ENCODE measurements at places on chromosomes 4 and X.
A peak's percentile ranks its signal among the peaks of the same experiment; 100 is the strongest.

DNA sequence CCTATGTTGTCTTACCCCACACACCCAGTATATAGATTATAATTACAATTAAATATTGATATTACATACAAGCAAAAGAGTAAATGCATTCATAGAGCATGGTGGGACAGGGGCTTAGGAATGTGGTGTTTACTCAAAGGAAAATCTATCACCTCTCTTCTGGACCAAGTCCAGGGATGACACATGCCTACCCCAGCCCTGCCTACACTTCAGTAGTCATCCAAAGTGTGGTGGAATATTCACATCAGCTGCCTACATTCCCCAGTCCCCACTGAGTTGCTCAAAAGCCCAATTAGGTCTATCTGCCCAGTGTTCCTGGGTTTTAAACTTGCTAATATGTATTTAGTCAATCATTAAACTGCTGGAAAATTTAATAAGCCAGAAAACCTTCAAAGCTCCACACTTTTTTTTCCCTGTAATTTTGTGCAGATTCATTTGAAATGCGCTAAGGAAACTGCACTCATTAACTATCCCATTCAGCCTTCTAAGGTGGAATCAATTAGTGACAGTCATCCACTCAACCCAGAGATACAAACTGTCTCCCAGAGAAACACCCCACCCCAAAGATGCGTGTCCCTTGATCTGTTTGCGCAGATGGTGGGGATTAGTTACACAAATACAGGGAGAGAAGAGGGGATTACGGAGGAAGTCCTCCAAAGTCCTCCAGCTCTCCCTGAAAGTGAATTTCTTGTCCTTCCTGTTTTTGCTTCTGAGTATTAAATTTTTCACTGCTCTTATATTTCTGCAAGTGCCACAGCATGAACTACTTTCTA is 91.7 kb upstream of the KDR start:
- DNase-seq: no peak

GRCh38 chrX:105116486-105116885 is 104.0 kb downstream of the TEX13A start:
- DNase-seq: no peak

GRCh38 chr4:42464550-42465094 is 67.3 kb downstream of the SHISA3 start:
- no peak for DNase-seq

DNA sequence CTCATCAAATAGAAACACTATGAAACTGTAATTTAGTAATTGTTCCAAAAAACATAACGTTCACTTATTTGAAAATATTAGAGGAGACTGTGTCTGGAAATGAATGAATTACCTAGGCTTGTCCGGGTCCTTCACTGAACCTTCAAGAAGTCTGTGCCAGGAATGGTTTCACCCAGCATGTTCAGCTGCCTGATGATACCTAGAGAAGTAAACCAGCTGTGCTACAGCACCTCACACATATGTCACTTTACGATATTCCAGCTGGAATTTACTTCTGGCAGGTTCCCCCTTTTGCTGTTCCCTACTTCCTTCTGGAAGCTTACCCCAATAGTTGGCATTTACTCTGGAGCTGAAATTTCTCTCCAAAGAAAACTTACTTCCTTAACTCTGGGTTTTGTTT is 906.5 kb downstream of the FAT4 start:
- DNase-seq: no peak

DNA sequence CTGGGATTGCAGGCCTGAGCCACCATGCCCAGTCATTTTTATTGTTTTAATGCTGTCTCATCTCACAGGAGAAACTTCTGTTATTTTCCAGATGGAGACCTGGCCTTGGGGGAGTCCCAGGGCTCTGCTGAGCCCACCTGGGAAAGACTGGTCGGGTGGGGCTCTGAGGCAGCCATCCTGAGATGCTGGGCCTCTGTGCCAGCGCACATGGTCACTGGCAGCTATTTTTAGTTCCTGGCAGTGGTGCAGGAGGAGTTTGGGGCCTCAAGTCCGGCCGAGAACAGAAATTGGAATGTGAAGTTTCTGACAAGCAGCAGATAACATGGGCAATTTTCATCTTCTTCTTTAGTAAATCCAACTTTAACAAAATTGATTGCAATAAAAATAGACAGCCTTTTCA is 44.5 kb downstream of the SORCS2 start:
- DNase-seq: no peak

DNA sequence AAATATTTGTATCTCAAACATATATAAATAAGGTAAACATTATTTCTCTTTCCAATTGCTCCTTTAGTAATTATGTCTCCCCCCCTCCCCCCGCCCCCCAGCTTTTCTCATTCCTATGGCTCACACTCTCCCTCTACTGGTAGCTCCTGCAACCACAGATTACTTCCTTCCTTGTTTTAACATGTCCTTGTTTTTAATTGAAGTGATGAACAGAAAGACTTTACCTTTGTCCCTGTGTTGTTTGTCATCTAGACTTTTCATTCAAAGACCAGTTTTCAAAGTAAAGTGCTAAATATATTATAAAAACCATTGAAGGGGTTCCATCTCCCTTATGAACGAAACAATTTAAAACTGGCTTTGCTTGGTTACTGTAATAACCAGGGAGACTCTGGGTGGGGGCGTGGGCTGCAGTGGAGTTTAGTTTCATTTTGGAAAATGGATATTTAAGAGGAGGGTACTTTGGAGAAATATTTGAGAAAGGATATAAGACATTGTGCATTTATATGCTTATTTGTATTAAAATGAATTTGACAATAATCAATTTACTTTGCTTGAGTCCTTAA is 352.9 kb downstream of the RAPGEF2 start:
- DNase-seq: no peak

DNA sequence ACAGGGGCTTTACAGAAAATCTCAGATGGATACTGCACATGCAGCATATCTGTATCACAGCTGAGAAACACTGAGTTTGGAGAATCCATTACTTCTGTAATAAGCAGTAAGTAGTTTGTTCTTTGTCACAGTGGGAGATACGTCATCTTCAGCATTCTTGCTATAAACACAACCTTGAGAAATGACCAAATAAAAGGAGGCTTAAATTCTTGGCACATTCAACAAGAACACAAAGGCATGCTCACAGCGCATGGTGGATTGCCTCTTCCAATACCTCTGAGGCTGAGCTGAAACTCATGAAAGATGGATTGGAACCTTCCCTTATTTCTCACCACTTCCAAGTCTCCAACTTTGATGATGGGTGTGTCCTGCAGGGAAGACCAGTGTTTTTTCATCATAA is 54.5 kb downstream of the ANXA5 start:
- DNase-seq: no peak

DNA sequence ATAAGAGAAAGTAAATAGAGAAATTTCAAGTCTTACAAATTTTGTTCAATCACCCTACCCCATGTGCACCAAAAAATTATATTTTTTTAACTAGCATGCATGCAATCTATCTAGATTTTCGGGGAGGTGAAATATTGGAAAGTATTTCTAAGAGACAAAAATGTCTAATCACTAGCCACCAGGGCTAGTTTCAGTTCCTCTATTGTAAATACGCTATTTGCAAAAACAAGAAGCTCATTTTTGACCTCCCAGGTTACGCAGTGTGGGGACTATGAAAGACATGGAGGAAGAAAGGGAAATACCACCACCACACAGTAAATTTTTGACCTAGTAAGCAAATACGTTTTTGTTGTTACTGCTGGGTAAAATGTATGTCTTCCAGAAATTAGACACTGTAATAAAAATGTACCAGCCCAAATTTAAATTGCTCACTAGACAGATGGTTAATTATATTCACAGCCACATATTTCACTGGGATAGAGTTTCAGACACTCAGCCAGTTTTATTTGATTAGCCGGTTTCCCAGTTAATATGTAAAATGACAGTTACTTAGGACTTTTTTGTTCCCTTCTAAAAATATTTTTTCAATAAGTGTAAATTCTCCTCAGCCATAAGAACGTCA is 2.2 kb downstream of the NEXMIF start:
- DNase-seq: no peak

- DNase-seq: peak; percentile 62
Observed at GRCh38 chr4:157978680-157979361, 194.0 kb downstream of the GASK1B start.

- peak; percentile 76 for DNase-seq
Observed at GRCh38 chrX:129523079-129523911, at the start of gene SMARCA1. TSS of gene SMARCA1 (minus strand) at chrX:129523490. CDS start at chrX:129523370, 120 bp downstream.

- no peak for DNase-seq
Observed at GRCh38 chr4:44462259-44462658, 13.7 kb upstream of the KCTD8 start.

GRCh38 chrX:19361701-19362100 is 18.0 kb downstream of the PDHA1 start:
- no peak for DNase-seq

DNA sequence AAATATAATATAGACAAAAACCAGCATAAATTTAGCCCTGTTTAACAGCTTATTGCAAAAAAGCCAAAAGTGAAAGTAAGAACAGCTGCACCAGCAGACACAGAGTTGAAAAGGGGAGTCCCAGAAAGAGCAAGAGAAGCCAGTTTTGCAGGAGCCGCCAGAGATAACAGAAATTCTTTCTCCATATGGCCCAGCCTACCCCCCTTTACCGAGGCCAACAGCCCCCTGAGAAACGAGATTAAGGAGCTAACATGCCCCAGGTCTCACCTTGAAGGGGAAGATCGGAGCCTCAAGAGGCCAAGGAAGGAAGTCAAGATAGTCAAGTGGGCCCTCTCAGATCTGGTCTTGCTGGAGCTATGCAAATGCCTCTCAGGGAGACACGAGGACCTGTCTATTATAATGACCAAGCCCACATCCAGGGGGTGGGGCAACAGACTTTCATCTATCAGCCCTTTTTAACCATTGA is 4.8 kb downstream of the ACOX3 start:
- DNase-seq: no peak

GRCh38 chr4:119537586-119537985 is 91.0 kb downstream of the PDE5A start:
- DNase-seq: no peak

- no peak for DNase-seq
Observed at GRCh38 chrX:137031039-137031438, 2.8 kb downstream of the GPR101 start.

- DNase-seq: no peak
Observed at GRCh38 chrX:68059469-68059868, 373.8 kb downstream of the OPHN1 start.

- peak; percentile 56 for DNase-seq
Observed at GRCh38 chrX:68978255-68978654, 149.4 kb downstream of the EFNB1 start.
